ENCODE measurements at places on chromosomes 3 and 15.

DNA sequence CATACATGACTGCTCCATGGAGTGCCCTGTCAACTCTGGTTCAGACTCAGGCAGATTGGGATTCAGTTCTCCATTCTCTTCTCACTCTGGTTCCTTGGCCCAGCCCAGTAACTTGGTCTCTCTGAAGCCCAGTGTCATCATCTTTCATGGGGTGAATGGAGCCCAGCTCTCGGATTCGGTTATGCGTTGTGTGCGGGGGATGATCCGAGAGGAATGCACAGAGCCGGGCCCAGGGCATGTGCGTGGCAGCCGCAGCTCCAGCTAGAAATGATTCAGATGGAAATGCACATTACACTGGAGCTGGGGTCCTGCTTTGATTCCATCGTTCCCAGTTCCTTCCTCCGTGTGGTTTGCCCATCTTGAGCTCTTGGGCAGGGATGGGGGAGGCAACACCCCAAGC lies 189.4 kb downstream of the FEZF2 start:
- DNase-seq: no peak

GRCh38 chr3:171977860-171978259 lies 61.5 kb upstream of the FNDC3B start:
- DNase-seq: no peak

DNA sequence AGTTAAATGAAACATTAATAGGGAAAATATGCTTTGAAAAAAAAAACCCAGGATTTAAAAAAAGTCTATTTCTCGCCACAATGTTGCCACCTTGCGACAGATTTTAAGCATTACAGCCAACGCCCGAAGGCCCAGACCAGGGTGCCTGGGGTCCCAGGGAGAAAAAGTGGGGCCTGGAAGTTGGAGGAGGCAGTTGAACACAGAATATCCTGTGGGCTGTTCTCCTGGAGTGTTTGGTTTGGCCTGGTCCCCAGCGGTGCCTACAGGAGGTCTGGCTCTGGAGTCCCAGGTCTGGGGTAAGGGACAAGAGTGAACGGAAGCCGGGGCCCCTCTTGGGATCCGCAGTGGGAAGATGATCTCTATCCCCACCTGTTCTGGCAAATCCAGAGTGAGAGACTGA lies 3.4 kb downstream of the RNU6-1 start:
- no peak for DNase-seq

- no peak for DNase-seq
Measured at GRCh38 chr15:82641129-82641798, 5.9 kb downstream of the CPEB1 start.

- no peak for DNase-seq
Measured at GRCh38 chr15:32979710-32980109, 214.8 kb downstream of the FMN1 start.
